ENCODE measurements at places on chromosomes 6 and 20.

DNA sequence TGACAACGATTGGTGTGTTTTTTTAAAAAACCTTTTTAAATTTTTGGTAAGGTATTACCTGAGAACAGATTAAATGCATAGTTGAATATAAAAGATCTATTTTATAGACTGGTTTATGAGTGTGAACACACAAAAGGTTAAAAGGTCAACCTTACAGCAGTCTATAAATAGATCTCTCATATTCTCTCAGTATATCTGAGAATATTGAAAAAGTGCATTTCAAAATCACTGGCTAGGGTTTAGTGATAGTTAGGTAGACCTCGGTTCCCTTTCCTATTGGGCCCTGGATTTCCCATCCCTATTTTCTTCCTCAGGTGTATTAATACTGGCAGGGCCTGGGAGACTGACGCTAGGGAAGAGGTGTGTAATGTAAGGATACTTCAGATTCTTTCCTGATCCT is 723 bp upstream of the ZNF451 start:
- DNase-seq = no peak

- DNase-seq = no peak
Observed at GRCh38 chr6:9745966-9746365, 668.9 kb downstream of the TFAP2A start.

DNA sequence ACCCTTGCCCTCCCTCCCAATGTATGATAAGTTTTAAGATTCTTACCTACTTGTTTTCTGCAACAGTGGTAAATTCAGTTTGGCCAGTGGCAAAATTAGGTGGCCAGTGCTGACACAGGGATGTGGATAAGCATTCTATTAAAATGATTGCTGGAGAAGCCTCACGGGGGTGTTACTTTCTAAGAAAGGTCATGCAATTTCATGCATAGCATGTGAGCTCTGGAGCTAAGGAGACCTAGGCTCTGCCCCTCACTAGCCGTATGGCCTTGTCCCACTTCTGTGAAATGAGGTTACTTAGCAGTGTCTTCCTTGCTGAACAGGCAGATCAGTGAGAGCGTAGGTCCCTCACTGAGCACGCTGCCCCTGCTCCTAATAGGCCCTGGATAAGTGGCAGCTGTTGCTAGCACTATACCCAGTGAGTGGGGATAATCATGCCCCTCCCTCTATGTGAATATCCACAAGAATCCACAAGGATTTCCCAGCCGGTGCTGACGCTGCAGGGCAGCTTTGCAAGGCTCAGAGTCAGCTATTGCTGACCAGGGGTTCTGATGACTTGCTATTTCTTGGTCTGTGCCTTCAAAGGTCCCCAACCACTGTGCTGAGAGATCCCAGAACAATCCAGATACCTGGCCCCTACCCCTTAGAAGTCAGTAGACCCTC is 86.5 kb upstream of the MRPS10 start:
- DNase-seq = no peak

- no peak for DNase-seq
Observed at GRCh38 chr6:111745636-111746035, 127.6 kb downstream of the FYN start.

GRCh38 chr6:30541515-30542403 is 14.5 kb downstream of the GNL1 start:
- DNase-seq = peak; percentile 73

- no peak for DNase-seq
Observed at GRCh38 chr6:93621442-93621841, 202.1 kb upstream of the EPHA7 start.

DNA sequence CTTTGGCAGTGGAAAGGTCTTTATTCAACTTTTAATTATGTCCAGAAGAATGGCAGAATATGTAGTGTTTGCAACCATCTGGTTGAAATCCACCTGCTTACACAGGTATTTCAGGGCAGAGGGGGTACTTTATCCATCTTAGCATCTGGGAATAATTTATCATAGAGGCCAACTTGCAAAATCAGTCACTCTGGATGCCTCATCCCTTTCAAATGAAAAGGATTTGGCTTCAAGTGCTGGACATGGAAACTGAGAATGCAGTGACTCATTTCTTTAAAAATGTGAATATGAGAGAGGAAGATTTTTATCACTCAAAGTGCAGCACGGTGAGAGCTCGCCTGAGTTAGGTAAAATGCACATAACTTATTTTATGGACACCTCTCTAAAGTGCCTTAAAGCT is 758.3 kb downstream of the KIF16B start:
- no peak for DNase-seq

- no peak for DNase-seq
Observed at GRCh38 chr6:52059821-52060220, 27.6 kb downstream of the PKHD1 start.

GRCh38 chr6:92114797-92115196 is 1304.6 kb downstream of the EPHA7 start:
- no peak for DNase-seq

DNA sequence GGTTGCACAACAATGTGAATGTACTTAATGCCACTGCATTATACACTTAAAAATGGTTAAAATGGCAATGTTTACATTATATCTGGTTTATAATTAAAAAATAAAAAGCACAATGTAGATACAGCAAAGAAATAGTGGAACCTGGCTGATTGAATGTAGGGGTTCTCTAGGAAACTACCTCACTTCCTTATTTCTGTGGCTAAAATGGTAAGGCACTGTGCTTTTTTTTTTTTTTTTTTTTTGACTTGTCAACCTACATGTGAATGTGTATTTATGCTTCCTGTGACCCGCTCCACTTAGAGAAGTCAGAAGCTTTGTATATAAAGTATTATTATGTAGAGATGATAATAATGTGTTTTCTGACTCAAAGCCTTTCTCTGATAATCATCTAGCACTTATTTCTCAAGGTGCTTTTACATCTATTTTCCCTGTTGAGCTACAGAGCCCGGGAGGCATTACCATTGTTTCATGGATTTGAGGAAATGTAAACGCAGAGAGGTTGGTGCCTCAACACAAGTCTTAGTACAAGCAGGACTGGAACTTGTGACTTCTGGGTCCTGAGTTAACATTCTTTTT is 55.0 kb downstream of the SOX4 start:
- no peak for DNase-seq

DNA sequence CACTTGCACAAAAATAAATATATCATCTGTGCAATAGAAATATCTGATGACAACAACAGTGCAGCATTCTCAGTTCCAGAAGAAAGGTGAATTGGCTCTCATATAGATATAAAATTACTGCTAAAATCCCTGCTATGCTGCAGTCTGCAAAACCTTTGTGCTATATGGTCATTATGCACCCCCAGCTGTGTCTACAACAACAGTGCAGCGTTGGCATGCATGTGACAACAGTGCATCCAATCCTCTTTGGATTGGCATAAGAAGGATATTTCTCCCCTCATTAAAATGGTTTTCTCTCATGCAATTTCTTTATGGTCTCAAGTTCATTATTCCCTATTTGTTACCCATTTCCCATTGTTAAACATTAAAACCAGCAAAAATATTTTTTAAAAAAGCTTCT is 23.1 kb downstream of the OR2B6 start:
- DNase-seq = no peak

GRCh38 chr6:28124971-28125353 is 553 bp downstream of the ZSCAN16 start:
- no peak for DNase-seq

DNA sequence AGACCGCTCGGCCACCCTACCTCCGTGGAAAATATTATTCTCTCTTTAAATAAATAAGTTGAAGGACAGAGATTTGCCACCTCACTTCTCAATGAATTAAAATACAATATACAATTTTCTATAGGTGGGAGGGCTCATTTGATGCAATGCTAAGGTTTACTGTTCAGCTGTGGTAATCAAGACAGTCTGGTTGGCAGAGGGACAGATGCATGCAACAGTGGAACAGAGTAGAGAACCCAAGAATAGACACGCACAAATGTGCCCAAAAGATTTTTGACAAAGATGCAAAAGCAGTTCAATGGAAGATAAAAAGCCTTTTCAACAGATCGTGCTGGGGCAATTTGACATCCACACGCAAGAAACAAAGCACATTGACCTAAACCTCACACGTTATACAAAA is 145.2 kb downstream of the CEBPB start:
- DNase-seq = no peak

DNA sequence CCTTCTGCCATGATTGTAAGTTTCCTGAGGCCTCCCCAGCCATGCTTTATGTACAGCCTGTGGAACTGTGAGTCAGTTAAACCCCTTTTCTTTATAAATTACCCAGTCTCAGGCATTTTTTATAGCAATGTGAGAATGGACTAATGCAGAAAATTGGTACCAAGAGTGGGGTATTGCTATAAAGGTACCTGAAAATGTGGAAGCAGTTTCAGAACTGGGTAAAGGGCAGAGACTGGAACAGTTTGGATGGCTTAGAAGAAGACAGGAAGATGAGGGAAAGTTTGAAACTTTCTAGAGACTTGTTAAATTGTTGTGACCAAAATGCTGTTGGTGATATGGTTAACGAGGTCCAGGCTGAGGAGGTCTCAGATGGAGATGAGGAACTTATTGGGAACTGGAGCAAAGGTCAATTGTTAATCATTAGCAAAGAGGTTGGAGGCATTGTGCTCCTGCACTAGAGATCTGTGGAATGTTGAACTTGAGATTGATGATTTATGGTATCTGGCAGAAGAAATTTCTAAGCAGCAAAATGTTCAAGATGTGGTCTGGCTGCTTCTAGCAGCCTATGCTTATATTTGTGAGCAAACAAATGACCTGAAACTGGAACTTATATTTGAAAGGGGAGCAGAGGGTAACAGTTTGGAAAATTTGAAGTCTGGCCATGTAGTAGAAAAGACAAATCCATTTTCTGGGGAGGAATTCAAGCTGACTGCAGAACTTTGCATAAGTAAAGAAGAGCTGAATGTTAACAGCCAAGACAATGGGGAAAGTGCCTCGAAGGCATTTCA is 79.0 kb upstream of the GMDS start:
- DNase-seq = no peak

DNA sequence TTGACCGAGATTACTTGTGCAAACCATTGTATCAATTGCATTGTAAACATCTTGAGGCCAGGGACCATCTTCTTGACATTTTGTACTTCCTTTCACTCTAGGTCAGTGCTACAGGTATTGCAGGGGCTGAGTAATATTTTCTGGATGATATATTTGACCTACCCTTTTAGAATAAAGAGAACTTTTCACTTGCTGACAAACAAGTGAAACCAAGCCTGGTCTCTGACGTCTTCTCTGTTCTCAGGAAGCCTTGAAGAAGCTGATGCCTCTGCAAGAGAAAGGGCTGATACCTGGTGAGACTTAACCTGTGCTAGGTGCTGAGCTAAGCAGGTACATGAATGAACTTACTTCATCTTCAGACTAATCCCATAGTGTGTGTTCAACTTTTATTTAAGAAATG is 60.5 kb upstream of the GGTLC1 start:
- DNase-seq = no peak

- no peak for DNase-seq
Observed at GRCh38 chr6:131001945-131002660, 60.9 kb downstream of the EPB41L2 start.

GRCh38 chr6:62288974-62289373 is 2.9 kb upstream of the KHDRBS2 start:
- no peak for DNase-seq

GRCh38 chr6:68639826-68640490 is 4.9 kb downstream of the ADGRB3 start:
- no peak for DNase-seq

- DNase-seq = no peak
Observed at GRCh38 chr6:158970640-158971275, 29.2 kb downstream of the RSPH3 start.

GRCh38 chr20:45320948-45321595 is 13.0 kb upstream of the MATN4 start:
- no peak for DNase-seq

- no peak for DNase-seq
Observed at GRCh38 chr6:106553440-106553839, 75.9 kb downstream of the RTN4IP1 start.

GRCh38 chr6:105174512-105174911 is 5.3 kb downstream of the POPDC3 start:
- DNase-seq = no peak

DNA sequence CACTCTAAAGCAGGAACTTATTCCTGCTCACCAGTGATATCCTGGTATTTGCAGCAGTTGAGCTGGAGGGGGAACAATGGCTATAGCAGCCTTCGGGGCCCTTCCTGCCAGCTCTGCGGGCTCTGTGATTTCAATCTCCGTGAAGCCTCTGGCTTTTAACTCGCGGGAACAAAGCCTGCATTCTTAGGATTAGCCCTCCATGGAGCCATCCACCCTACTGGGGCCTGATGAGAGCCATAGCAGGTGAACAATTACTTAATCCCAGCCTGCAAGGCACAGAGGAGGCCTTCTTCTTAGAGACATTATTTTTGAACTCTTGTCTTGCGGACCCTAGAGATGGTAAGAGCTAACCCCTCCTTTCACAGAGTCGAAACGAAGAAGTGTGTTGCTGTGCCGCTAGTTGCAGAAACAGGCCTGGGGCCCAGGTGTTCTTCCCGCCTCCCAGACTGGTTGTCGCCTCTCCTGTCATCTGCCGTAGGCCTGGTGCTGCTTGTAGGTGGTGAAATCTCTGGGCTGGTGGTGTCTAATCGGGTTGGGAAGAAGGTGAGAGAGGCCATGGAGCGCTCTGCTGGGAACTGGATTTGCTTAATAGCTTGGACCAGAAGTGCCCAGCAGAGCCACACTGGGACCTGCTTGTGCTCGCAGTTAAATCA is 9.7 kb downstream of the GHRH start:
- DNase-seq = no peak

DNA sequence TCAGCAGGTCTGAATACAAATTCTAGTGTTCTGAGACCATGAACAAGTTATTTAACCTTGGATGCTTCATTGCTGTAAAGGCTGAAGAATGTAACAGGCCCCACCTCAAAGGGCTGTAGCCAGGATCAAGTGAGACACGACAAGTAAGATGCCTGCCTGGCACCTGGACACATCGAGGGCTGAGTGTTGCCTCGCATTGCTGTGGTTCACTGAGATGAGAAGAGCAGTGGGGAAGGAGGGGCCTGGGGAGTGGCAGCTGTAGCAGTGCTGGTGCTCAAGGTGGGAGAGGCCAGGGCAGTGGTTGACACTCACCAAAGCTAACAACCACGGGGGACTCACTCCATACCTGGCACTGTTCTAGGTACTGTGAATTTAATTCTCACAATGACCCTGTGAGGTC is 187.8 kb downstream of the KIF16B start:
- no peak for DNase-seq

DNA sequence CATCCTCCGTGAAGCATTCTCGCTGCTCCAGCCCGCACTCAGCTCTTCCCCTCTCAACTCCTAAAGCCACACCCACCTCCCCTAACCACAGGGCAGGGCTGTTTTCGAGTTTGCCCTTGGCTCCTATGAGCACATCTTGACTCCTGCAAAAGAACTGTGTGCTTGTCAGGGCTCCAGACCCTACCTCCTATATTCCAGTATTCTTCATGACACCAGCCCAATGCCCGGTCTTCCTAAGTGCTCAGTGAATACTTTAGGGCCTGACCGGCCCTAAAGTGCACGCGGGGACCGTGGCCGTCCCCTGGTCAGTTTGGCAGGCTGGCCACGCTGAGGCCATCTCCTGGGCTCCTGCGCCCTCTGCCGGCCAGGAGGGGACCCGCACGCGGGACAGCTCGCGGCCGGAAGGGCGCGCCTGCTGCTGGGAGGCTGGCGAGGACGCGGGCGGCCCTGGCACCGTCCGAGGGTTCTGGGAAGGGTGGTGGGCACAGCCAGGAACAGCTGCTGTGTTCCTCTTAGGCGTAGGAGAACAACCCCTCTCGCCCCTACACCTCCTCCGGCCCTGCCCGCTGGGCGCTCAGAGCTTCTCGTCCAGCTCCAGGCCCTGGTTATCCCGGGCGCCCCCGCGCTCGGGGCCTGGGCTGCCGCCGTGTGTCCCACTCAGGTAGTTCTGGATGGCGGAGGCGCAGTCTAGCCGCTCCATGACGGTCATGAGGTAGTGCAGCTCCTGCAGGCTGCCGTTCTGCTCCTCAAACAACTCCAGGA is 11.0 kb downstream of the UNC5CL start:
- peak; percentile 46 for DNase-seq

Measured in stimulated activated CD4-positive, alpha-beta T cell treated with anti-CD3 and anti-CD28 coated beads, Interleukin-2, amount 100 ng/mL, for 4 hours (primary cell).